ENCODE measurements at places on chromosomes 12 and 14. TPM values are rescaled to one million over a fixed set of nuclear protein-coding genes. Genes with fewer than 3 reads are reported as not detected.

Gene SIX1
- 2.1 TPM for total RNA-seq

Gene OR6C4
- total RNA-seq: not detected

Gene NDRG2
- 152 TPM for total RNA-seq

Gene C12orf50
- not detected for total RNA-seq

Gene CCDC38
- total RNA-seq: not detected

Gene PTCSC3
- 21.0 TPM for total RNA-seq

Gene PTPRQ
- 10.0 TPM for total RNA-seq

Gene KRT2
- 1.3 TPM for total RNA-seq

Gene GALNT16
- 6.9 TPM for total RNA-seq

Gene VWF
- total RNA-seq: 54.3 TPM

Gene HOXC12
- not detected for total RNA-seq

Gene AMDHD1
- 0.81 TPM for total RNA-seq

Gene KRT6B
- total RNA-seq: not detected

Gene RASSF8
- total RNA-seq: 20.1 TPM

Gene IQSEC3
- total RNA-seq: 1.3 TPM

Gene MED6
- total RNA-seq: 46.5 TPM

Gene SYNDIG1L
- not detected for total RNA-seq

Gene GPR65
- 0.44 TPM for total RNA-seq

All from thyroid gland (tissue), 4 donors.